ENCODE measurements at places on chromosomes 13 and 19.

DNA sequence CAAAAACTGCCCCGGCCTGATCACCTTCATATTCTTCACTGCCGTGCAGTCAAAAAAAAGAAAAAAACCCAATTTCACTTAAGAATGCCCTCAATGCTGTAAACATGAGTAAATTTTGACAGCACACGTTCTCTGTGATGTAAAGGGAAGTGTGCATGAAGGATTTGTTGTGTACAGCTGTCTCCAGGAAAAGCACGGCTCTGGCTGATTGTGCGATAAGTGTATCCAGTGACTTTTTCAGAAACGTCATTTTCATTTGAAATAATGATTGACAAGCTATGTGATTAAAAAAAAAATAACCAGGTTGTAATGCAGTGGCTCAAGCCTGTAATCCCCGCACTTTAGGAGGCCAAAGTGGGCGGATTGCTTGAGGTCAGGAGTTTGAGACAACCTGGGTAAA is 39.6 kb downstream of the ANKRD10 start:
- DNase-seq: no peak

DNA sequence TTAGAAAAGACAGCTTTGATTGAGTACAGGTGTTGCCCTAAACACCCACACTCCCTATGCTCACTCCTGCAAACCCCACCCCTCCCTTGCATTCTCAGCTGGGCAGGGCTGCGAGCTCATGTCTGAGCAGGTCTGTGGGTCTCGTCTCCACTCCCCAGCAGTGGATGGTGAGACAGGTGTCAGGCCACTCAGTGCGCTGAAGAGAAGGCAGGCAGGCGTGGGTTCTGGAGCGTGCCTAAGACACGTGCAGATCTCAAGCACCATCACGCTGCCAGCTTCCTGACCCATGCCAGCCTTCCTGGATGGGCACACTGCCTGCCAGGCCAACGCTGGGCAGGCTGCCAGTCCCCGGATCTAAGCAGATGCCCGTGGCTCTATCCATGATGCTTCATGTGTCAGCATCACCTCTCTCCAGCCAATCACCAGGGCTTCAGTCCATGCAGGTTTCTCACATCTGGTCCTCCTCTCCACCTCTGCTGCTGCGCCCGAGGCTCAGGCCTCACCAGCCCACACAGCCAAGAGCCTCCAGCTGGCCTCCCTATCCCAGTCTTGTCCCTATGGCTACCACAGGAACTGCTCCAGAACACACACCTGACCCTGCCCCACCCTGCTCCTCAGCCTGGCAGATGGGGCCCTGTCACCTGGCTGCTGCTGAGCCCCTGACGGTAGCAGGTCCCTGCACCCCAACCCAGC is 42.6 kb downstream of the EPS15L1 start:
- no peak for DNase-seq

DNA sequence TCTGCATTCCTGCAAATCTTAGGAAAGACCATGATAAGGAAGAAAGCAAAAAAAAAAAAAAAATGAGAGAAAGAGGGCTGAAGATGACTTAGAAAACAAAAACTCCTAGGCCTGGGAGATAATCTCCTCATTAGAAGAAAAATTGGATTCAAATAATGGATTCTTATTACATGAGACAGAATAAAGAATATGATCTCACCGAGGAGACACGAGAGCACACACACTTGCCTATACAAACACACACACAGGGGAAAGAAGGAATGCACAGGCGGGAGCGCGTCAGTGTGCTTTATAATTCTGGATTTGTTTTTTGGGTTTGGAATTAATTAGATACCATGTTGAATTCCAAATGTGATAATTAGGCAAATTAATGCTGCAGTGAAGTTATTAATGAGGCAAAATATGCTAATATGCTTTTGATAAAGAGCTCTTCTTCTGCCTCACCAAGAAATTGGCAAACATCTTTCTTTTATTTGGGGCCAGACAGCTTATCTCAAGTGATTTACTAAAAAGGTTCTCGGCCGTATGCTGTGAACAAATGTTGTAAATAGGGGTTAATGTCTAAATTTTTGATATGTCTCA is 36.1 kb upstream of the PCDH8 start:
- no peak for DNase-seq

GRCh38 chr19:4559569-4559968 is at the start of gene SEMA6B:
SEMA6B (minus strand) TSS chr19:4559684; CDS start chr19:4558457, 1,227 bp downstream.
- DNase-seq: no peak

DNA sequence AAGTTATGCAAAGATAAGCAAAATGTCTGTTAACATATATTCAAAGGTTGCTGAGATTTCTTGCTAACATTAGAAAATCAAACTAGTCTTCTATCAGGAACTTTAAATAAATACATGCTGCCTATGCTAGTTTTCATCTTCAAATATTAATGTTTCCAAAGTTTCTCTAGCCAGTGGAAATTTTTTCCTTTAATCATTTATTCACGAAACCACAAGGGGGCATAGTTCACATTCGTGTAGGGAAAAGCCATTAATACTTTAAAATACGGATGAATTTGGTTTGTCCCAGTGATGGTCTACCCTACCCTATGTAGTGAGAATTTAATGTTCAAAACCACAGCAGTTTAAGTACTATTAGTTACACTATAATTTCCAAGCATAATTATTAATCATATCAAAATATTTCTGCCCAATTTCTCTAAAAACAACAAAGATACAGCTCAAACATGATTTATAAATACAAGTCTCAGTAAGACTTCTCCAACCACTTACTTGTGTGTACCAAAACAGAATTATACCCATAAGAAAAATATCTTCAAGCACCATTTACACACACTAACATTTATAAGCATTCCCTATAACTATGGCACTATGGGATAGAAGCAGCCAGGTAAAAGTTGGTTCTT is 16.2 kb downstream of the NUFIP1 start:
- no peak for DNase-seq

DNA sequence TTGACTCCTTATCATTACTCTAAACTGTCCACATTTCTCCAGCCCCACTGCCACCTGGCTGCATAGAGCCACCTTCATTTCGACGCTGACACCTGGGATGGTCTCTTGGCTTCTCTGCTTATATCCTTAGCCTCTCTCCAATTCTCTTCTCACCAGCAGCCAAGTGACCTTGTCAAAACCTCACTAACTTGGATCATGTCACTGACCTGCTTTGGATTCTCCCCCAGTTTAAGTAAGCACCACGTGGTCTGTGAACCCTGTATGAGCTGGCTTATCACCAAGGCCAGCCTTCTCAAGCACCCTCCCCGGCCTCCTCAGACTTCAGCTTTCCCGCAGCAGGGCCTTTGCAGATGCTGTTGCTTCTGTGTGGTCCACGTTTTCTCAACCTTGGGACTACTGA is 12.3 kb upstream of the GGACT start:
- no peak for DNase-seq

- no peak for DNase-seq
Measured at GRCh38 chr13:45055198-45055901, 65.0 kb upstream of the GTF2F2 start.

GRCh38 chr13:52838433-52839107 is 9.9 kb downstream of the PCDH8 start:
- DNase-seq: no peak

- DNase-seq: peak; percentile 24
Measured at GRCh38 chr19:21483589-21484170, 21.7 kb upstream of the ZNF429 start.

DNA sequence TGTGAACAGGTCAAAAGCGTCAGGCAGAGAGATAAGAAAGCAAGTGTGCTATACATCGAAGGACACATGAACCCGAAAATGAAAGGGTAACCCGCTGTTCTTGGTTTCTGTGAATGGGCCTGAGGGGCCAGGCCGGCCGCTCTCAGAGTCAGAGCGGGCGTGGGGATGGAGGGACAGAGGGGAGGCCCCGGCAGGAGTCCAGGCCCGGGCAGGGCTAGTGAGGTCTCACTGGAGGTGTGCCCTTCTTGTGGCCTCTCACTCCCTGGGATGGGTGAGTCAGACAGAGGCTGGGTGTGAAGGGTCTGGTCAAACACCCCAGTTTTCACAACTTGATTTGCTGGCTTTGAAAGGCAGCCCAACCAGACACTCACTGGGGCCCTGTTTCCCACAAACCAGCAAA is 17.4 kb upstream of the NDUFS7 start:
- peak; percentile 9 for DNase-seq

GRCh38 chr13:21060338-21061028 is 903 bp downstream of the LATS2 start:
- peak; percentile 68 for DNase-seq

DNA sequence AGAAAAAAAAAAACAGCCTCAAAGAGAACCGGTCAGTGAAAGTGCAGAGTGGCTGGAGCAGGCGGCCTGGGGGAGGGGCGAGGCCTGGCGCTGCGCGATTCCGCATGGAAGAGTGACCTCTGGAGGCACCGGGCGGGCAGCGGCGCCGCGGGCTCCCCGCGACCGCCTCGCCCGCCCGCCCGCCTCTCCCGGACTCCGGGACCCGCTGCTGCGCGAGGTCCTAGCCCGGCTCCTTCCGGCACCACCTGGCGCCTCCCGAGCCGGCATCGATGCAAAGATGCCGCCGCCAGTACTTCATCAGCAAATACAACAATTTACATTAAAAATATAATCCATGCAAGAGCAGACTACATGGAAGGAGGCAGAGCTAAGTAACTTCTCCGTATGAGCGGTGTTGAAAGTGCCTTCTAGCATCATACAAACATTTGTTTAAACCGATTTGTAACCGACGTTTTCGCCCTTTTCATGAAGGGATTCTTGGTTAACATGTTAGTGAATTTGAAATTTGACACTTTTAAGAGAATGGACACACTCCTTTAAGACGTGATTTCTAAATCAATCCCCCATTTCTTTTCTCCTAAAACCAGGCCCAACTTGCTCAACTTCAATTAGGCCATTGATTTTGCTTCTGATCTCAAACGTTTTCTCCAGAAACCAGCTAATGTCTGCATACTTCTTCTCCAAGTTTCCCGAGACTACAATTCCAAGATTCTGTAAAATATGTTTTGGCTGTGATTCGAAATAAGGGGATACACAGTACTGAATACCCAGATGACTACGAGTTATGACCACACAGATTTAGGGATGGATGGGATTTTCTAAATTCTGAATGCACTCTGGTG is 2.1 kb downstream of the EFNB2 start:
- peak; percentile 92 for DNase-seq

- no peak for DNase-seq
Measured at GRCh38 chr13:46951516-46951915, 54.7 kb upstream of the HTR2A start.

DNA sequence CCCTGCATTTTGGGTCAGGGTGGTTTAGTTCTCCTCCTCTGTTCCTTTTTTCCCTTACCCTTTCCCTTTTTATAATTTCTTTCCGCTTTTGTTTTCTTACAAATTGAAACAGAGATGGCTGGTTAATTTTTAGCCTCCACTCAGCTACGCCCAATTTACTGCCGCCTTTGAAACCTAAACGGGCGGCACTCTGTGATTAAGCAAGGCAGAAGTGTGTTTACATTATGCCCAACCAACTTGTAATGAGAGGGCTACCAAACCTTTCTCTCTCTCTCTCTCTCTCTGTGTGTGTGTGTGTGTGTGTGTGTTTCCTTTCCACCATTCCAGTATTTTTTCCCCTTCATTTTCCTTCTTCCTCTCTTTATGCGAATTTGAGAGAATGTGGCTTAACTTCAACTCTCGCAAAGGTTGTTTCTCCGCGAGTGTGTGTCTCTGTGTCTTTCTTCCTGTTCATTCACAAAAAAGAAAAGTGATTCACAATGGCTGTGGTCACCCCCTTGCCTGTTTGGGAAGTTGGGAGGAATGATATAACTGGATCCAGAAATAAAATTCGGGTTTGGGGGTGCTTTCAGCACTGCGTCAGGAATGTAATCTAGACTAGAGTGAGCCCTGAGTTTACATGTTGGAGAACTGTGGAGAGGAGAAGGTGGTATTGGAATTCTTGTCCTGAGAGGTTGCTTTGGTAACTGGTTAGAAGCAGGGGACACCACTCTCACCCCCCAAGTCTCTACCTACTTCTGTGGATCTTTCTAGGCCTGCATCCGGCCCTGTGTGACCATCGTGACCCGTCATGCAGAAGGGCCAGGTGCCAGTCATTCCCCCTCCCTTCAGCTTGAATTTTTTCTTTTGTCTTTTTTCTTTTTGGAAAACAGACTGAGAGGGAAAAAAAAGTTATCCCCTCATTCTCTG is 31.4 kb downstream of the NFIX start:
- no peak for DNase-seq

- DNase-seq: peak; percentile 60
Measured at GRCh38 chr13:34419025-34419424, 523.0 kb upstream of the NBEA start.

- DNase-seq: peak; percentile 94
Measured at GRCh38 chr19:34134190-34135053, 37.9 kb upstream of the LSM14A start.

- no peak for DNase-seq
Measured at GRCh38 chr19:15223649-15224361, 8.4 kb downstream of the EPHX3 start.

GRCh38 chr13:58955546-58956385 is 1208.0 kb downstream of the DIAPH3 start:
- DNase-seq: no peak

- DNase-seq: peak; percentile 89
Measured at GRCh38 chr13:111114362-111115060, 599 bp upstream of the ARHGEF7 start.

DNA sequence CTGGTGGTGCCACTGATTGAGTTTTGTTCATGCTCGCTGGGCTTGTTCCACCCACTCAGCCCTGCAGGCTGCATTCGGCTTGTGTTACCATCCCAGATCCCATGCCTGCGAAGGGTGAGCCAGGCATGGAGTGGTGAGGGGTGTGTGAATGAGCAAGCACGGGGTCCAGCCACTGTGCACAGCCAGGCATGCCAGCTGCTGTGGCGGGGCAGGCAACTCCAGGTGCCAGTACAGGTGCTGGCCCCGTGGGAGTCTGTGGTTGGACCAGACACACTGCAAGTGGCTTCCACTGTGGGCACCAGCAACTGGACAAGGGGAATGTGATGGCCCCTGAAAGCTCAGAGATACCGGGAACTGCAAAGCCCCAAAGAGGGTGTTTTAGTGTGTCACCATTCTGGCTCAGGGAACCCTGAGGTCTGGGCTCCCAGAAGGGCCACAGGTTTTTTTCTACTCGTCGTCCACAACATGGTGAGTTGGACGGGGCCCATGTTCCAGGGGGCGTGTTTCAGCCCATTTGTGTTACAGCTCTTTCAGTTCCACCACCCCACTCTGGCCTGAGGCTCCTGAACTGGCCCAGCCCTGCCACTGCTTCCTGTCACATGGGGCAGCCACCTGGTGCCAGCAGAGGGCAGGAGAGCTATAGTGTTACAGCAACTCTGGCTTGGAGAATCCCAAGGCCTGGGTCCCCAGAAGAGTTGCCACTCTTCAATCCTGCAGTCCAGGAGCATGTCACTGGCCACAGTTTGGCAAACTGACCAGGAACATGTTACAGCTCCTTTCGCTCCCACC is 217.0 kb upstream of the OBI1 start:
- DNase-seq: no peak

DNA sequence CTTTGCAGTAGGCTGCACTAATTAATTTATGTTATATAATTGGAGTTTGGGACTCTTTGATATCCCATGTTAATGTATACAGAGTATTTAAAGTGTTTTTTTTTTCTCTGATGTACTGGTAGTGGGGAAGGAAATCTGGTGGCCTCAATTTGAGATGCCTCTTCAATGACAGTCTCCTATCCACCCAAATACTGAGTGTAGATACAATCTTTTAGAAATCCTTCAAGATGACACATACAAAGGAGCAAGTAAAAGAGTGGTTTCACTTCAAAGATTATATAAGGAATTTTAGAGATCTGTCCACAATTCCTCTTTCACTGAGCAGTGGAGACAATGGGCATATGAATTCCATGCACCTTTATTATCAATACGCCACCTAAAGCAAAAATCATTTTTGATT is 15.1 kb downstream of the NALCN start:
- DNase-seq: no peak
